ENCODE measurements at places on chromosomes 3 and 15. TPM values are rescaled to one million over a fixed set of nuclear protein-coding genes. Genes with fewer than 3 reads are reported as not detected.

- DNase-seq: no peak
- H3K27me3 ChIP-seq: no peaks in the 10 kb centered on the region
- H3K4me1 ChIP-seq: no peaks in the 10 kb centered on the region
- H3K27ac ChIP-seq: no peak overlapping the region
- no peak overlapping the region for H3K4me3 ChIP-seq
Measured at GRCh38 chr3:57851304-57851703, 95.2 kb downstream of the SLMAP start.

- no peaks in the 10 kb centered on the region for H3K4me1 ChIP-seq
- no peak overlapping the region for H3K27ac ChIP-seq
- DNase-seq: no peak
- H3K36me3 ChIP-seq: no peaks in the 10 kb centered on the region
- no peak overlapping the region for H3K4me3 ChIP-seq
Measured at GRCh38 chr3:18655827-18656226, 230.7 kb upstream of the SATB1 start.

DNA sequence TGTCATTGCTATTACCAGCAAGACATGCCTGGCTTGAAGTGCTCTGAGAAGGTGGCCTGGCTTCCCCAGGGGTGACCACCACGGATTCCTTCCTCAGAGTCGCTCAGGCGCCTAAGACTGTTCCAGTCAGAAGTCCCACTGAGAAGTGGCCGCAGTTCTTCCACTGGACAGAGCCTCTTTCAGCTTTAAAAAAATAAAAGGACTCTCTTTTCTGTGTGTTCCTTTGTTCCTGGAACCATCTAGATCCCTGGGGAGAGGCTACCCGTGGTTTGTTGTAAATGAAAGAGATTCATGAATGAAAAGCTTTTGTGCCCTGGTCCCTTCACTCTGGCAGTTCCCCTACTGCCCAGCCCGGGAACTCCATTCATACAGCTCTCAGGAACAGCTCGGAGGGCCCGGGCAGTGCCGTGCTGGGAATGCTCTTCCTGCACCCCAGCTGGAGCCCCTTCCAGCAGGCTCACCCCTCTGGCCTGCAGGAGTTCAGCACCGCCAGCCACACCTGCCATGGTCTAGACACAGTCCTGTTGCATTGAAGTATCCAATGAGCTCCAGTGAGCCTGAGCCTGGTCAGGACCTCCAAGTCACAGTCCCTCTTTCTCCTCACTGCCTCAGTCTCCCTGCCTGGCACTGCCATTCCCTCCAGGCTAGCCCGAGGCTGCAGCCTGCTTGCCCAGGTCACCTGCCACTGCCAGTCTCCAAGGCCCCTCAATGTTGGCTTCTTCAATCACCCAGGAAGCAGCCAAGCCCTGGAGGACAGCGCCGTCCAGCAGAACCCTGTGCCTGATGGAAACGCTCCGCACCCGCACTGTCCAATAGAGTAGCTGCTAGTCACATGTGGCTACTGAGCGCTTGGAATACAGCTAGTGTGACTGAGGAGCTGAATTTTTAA lies 75.4 kb downstream of the XXYLT1 start:
- no peak overlapping the region for H3K27ac ChIP-seq
- H3K4me3 ChIP-seq: no peak overlapping the region
- no peaks in the 10 kb centered on the region for H3K36me3 ChIP-seq
- no peak for DNase-seq
- H3K27me3 ChIP-seq: no peaks in the 10 kb centered on the region

DNA sequence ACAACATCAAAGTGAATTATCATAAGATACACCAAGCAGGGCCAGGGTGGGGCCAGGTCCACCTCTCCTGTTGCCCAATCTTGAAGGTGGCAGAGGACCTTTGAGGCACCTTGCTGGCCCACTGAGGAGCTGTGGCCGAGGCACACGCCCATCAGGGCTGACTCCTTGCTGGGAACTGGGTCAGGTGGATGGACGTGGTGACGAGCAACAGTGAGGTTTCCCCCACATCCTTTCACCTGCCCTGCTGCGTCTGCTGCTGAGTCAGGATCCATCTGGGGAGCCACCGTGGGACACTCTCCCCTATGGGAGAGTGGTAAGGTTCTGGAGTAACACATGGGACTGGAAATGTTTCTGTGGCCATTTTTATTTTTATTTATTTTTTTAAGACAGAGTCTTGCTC lies 17.3 kb upstream of the FURIN start:
- H3K27ac ChIP-seq: no peak overlapping the region
- no peaks in the 10 kb centered on the region for H3K36me3 ChIP-seq
- H3K4me1 ChIP-seq: no peaks in the 10 kb centered on the region
- no peak overlapping the region for H3K4me3 ChIP-seq
- no peaks in the 10 kb centered on the region for H3K27me3 ChIP-seq

DNA sequence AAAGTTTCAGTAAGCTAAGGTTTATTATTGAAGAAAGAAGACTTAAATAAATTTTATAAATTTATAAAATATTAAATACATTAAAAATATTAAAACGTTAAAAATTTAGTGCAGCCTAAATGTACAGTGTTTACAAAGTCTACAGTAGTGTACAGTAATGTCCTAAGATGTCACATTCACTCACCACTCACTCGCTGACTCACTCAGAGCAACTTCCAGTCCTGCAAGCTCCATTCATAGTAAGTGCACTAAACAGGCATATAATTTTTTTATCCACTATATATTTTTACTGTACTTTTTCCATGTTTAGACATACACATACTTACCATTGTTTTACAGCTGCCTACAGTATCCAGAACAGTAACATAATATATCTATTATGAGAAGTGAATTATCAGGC lies 51.5 kb downstream of the TJP1 start:
- H3K27me3 ChIP-seq: no peaks in the 10 kb centered on the region
- H3K4me3 ChIP-seq: no peak overlapping the region
- H3K27ac ChIP-seq: no peak overlapping the region
- H3K36me3 ChIP-seq: peaks cover 33% of the 10 kb centered on the region
- no peak for DNase-seq

GRCh38 chr3:33659856-33660434 lies 58.1 kb downstream of the CLASP2 start:
- no peak for DNase-seq
- H3K4me1 ChIP-seq: peaks cover 36% of the 10 kb centered on the region
- no peaks in the 10 kb centered on the region for H3K36me3 ChIP-seq
- H3K27ac ChIP-seq: peak overlapping the region; percentile 82

DNA sequence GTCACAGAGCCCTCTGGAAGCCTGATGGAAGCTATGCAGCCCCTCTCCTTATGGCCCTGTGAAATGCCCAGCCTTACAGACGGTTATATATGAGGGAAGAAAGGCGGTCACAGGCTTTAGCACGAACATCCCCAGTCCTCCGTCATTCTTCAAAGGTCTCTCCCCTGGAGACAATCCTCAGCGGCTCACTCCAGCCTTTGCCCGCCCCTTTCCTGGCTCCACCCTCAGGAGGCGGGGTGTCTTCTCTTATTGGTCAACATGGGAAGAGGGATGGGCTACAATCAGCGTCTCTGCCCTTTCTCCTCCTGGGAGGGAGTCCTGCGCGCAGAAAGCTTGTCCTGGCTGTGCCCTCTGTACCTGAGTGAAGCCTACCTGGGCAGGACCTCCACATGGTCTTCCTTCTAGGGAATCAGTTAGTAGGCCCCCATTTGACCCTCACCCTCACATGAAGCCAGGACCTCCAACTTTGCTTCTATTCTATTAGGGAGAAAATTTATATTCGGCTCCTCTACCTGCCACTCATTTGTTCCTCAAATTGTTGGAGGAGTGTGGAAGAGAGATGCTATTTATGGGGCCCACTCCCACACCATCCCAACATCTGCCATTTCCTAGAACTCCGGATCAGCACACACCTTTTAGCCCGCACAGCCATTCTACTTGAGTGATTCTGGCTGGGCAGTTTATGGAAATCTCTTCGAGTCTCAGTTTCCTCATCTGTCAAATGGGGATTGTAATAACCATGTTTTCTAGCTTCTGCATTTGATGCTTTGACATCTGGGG lies 112.9 kb upstream of the SLC6A11 start:
- H3K27me3 ChIP-seq: peaks cover 29% of the 10 kb centered on the region
- H3K4me3 ChIP-seq: no peak overlapping the region

DNA sequence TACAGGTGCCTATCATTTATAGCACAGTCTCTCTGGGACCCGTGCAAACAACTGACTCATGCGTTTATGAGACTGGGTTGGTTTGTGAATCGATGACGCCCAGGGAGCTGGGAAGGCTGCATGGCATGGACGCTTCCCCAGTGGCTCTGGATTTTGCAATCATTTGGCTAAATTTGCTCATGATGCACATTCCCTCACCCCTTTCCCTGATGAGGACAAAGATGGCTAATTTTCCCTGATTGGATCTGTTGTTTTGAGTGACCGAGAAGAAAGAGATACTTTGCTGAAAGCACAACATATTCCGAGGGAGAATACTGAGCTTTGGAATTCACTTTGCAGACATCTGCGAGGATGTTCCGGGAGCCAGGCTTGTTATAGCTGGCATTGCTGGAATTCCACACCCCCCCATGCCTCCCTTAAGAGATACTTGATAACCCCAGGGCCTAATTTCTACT lies 51.1 kb downstream of the CGNL1 start:
- DNase-seq: peak; percentile 32
- H3K27me3 ChIP-seq: no peaks in the 10 kb centered on the region
- H3K4me3 ChIP-seq: no peak overlapping the region
- H3K4me1 ChIP-seq: no peaks in the 10 kb centered on the region

DNA sequence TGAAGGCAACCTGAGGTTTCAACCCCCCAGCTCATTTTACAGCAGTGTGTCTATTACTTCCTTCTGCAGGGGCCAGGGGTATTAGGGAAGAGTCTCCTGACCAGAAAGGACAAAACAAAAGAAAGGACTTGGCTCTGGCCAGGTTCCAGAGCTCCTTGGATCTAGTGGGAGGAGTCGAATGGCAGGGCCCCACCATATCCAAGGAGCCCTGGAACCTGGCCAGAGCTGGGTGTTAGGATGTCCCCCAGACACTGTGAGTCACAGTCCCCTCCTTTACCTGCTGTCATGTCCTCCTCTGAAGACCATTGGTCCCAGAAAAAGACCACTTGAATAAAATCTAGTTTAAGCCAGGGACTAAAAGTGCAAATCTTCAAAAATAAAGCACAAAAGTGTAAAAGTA lies 113.2 kb downstream of the EEFSEC start:
- H3K4me3 ChIP-seq: no peak overlapping the region
- H3K27me3 ChIP-seq: no peaks in the 10 kb centered on the region
- no peak for DNase-seq

DNA sequence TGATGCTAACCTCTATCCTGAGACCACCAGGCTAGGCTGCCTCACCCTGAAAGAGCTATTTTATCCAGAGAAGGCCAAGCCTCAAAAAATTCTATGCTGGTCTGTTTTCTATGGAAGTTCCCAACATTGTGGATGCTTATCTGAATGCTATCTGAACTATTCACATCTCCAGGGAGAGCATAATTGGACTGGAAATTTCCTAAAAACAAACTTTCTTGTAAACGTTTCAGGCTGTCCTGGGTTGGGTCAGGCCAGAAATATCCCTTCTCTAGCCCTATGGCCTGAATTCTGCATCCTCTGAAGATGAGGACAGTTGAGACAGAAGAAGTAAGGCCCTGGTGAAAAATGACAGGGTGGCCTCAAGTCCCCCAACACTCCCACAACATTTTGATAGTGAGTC lies 706.4 kb upstream of the NR2F2 start:
- H3K4me3 ChIP-seq: no peak overlapping the region
- no peak for DNase-seq
- peak overlapping the region; percentile 57 for H3K27ac ChIP-seq
- H3K27me3 ChIP-seq: no peaks in the 10 kb centered on the region
- H3K4me1 ChIP-seq: no peaks in the 10 kb centered on the region
- no peaks in the 10 kb centered on the region for H3K36me3 ChIP-seq

- H3K4me3 ChIP-seq: no peak overlapping the region
- no peaks in the 10 kb centered on the region for H3K27me3 ChIP-seq
- DNase-seq: no peak
- no peaks in the 10 kb centered on the region for H3K36me3 ChIP-seq
- no peak overlapping the region for H3K27ac ChIP-seq
Measured at GRCh38 chr15:55799291-55800212, 56.6 kb upstream of the PRTG start.

DNA sequence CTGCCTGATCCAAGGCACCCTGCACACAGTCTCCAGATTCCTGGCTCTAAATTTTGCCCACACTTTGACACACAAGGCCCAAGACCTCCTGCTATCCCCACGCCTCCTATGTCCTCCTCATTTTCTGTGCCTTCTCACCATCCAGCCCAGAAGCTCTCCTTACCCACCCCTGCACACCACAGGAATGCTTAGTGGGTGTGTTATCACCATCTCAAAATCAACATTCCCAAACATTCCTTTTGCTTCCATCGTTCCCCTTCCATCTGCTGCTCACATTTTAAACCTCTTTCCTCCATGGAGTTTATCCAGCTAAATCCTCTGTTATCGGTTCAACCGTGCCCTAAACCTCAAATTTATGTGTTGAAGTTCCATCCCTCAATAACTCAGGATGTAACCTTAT lies 43.9 kb downstream of the DGKG start:
- no peak overlapping the region for H3K4me3 ChIP-seq
- H3K4me1 ChIP-seq: no peaks in the 10 kb centered on the region

DNA sequence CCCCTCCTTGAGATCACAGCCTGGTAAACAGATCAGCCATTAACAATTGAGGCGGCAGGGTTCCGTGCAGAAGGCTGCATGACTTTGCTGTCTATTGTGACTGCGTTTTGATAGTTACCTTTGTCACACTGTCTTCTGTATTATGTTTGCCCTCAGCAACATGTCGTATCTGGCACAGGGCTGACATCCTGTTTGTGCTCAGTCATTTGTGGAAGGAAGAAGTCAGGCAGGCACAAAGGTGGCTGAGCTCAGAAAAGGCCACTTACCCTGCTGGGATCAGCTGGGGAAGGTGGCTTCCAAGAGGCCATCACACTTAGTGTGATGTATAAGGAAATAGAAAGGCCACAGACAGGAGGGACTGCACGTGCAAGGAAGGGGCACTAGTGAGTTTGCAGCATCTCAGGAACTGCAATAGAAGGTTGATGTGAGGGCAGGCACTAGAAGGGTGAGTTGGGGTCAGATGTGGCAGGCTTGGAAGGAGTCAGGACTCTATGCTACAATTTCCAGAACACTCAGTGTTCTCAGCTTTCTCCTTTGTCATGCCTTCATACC lies 13.4 kb downstream of the PML start:
- no peak overlapping the region for H3K4me3 ChIP-seq
- no peak for DNase-seq
- H3K27ac ChIP-seq: peak overlapping the region; percentile 21
- H3K27me3 ChIP-seq: no peaks in the 10 kb centered on the region
- H3K36me3 ChIP-seq: peaks cover 8% of the 10 kb centered on the region

- peaks cover 29% of the 10 kb centered on the region for H3K4me1 ChIP-seq
- no peaks in the 10 kb centered on the region for H3K36me3 ChIP-seq
- H3K27me3 ChIP-seq: no peaks in the 10 kb centered on the region
- DNase-seq: no peak
- H3K27ac ChIP-seq: no peak overlapping the region
Measured at GRCh38 chr3:12974819-12975218, 98.4 kb downstream of the IQSEC1 start.

GRCh38 chr3:149042789-149043386 lies 43.4 kb downstream of the HLTF start:
- H3K36me3 ChIP-seq: peaks cover 22% of the 10 kb centered on the region
- no peak overlapping the region for H3K27ac ChIP-seq
- H3K27me3 ChIP-seq: no peaks in the 10 kb centered on the region
- no peak overlapping the region for H3K4me3 ChIP-seq
- no peaks in the 10 kb centered on the region for H3K4me1 ChIP-seq

Gene SLC27A2
- not detected for total RNA-seq

Gene CCR8
- not detected for total RNA-seq

Gene FRMD5
- total RNA-seq: 0.04 TPM

Gene OPA1
- total RNA-seq: 59.8 TPM

Gene HES1
- 31.8 TPM for total RNA-seq

Gene HCN4
- total RNA-seq: not detected
